Amniotic epithelial cell (primary cell): ENCODE measurements at places on chromosomes 1 and 21.

- no peak for DNase-seq
Measured at GRCh38 chr21:26710155-26710554, 135.1 kb downstream of the ADAMTS1 start.

GRCh38 chr1:85347908-85348307 is 71.5 kb upstream of the BCL10 start:
- DNase-seq: no peak

GRCh38 chr1:50300297-50300696 is 122.9 kb downstream of the DMRTA2 start:
- no peak for DNase-seq

- DNase-seq: peak; percentile 9
Measured at GRCh38 chr1:203089001-203089650, 3.3 kb upstream of the MYOG start.

GRCh38 chr1:179340918-179341317 is 24.9 kb upstream of the AXDND1 start:
- DNase-seq: no peak

GRCh38 chr1:62280150-62280549 is 39.1 kb downstream of the KANK4 start:
- DNase-seq: no peak

GRCh38 chr1:158053276-158053675 is 59.8 kb downstream of the KIRREL1 start:
- peak; percentile 50 for DNase-seq

DNA sequence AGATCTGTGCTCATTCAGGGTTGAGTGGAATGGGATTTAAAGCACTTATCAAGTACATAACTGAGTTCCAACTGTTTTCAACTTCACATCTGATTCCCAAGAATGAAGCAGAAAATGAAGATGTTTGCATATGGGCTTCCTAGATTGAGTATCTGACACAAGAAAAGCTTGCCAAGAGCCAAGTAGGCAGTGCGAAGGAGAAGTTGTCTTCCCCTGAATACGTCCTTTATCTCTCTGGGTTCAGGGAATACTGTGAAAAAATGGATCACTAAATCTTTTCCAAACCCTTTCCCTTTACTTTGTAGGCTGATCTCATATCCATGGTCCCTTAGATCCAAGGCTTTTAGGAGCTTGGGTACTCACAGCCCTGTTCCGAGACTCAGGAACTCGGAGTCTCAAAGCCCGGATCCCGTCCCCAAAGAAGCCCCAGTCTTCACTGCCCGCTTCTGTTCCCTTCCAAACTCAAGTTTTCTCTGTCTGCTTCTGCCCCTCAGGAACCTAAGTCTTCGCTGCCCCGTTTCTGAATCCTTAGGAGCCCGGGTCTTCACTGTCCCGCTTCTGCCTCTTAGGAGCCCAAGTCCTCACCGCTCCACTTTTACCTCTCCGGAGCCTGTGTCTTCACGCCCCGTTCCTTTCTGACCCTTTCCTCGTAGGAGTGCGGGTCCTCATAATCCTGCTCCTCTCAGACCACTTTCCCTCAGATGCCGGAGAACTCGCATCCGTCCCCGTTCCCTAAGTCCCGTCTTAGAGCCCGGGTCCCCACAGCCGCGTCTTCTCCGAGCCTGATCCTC is 616 bp downstream of the TAF12 start:
- DNase-seq: peak; percentile 26

- no peak for DNase-seq
Measured at GRCh38 chr1:47919113-47919833, 77.9 kb downstream of the TRABD2B start.

- DNase-seq: peak; percentile 9
Measured at GRCh38 chr1:180282401-180283044, 52.5 kb downstream of the LHX4 start.

GRCh38 chr1:158793604-158794003 is 12.6 kb upstream of the OR6N2 start:
- peak; percentile 6 for DNase-seq

DNA sequence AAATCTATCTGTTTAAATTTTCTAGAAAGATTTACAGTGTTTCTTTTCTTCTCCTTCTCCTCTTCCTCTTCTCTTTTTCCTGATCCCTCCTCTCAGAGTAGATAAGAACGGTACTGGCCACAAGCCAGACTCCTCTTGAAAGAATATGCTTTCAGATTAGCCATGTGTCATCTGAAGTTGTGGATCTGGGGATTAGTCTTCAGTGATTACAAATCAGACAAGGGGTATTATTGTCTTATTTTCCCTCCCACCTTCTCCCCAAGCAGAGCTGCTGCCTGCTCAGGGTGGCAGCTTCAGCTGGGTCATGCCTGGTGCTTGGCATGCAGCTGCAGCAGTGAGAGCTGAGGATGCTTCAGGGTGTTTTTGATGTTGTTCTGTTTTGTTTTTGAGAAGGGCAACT is 42.7 kb downstream of the SGIP1 start:
- peak; percentile 84 for DNase-seq

DNA sequence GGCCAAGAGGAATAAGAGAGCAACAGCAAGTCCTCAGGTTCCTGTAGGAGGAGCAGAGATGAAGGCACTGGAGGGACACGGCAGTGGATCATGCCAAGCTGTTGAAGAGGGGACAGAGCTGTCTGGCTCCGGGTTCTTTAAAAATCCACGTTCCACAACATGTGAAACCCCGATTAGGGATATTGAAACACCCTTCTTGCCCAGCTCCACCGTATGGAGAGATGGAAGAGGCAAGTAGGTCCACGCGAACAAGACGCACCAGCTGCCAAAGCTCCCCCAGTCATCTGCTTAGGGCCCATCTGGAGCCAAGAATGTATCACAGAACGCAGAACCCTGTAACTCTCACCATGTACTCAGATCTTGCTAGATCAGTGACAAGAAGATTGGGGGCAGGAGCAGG is 3.9 kb downstream of the C1orf198 start:
- DNase-seq: no peak

- no peak for DNase-seq
Measured at GRCh38 chr1:70978623-70979022, 69.0 kb downstream of the PTGER3 start.

DNA sequence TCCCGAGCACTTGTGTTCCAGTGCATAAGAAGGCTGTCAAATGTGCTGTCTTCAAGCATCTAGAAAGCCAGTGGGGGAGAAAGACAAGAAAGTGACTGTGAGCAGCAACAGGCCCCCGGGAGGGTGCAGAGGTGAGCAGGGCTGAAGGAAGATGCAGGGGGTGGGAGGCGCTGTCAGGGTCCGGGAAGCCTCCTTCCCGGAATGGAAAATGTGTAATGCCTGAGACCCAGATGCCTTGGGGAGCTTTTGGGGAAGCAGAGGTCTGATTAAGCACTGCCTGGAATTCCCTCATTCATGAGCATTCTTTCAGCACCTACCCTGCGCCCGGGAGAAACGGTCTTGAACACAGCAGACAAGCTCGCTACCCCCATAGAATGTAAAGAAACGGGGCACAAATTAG is 1.3 kb downstream of the NPHP4 start:
- no peak for DNase-seq

DNA sequence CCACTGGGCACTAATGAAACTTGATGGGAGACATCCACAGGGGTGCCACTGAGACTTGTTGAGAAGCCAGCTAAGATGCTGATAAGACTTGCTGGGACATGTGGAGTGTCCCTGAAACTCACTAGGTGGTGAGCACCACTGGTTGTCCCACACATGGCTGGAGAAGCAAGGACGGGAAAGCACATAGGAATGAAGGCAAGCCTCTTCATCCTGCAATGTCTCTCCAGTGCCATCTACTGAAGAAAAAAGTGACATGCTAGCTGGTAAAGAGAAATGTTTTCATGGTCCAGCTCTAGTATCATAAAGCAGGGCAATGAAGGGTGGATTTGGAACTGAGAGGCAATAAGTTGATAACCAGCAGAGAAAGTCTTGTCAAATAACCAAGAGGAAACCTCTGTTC is 283.0 kb downstream of the PAPPA2 start:
- no peak for DNase-seq

DNA sequence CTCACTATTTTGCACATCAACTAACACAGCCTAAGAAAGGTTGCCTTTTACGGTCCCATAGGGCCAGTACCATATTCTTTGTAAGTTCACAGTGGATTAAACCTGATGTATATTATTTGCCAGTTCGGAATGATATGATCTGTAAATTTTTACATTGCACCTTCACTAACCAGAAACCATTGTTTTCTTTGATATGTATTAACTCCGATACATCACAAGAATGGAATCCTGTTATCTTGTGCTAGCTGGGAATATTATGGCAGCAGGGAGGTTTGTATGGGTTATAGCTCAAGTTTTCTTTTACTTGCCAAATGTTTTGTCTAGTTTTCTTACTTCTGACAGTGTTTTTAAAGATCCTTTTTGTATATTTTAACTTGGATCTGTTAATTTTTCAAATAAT is 51.4 kb upstream of the S1PR1 start:
- peak; percentile 64 for DNase-seq

DNA sequence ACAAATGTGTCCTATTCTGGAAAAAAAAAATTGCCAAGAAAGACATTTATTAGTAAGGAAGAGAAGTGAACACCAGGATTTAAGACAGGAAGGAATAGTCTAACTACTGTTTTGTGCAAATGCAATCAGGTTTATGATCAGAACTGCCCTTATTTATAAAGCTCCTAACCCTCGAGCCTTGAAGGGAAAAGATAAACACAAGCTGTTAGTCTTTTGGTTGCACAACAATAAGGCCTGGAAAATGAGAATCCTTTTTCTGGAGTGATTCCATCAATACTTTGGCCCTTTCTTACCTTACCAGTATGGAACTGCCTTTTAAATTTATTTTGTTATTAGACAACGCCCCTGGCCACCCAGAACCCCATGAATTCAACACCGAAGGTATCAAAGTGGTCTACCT is 52.9 kb downstream of the SNRPE start:
- peak; percentile 31 for DNase-seq

GRCh38 chr21:41393876-41394465 is 32.1 kb upstream of the MX1 start:
- no peak for DNase-seq

DNA sequence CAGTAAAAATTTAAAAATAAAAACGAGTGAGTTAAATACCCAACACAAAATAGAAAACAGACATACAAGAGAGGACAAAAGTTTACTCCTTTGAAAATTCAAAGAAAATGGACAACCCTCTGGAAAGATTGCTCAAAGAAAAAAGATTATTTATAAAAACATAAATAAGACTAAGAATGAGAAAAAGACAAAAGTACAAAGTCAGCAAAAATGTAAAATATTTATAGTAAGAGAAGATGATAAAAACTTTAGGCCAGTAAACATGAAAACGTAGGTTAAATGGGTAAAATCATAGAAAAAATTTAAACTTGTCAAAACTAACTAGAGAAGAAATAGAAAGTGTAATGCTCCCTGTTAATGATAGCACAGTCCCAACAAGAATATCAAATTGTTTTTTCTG is 31.9 kb upstream of the SLC45A1 start:
- no peak for DNase-seq

- peak; percentile 97 for DNase-seq
Measured at GRCh38 chr1:168470901-168471431, 72.8 kb downstream of the XCL2 start.

GRCh38 chr21:34734696-34735095 is 65.9 kb downstream of the CLIC6 start:
- DNase-seq: no peak

GRCh38 chr1:89125240-89125912 is 538 bp downstream of the GBP2 start:
- peak; percentile 10 for DNase-seq

GRCh38 chr1:22114083-22115012 is 28.5 kb downstream of the WNT4 start:
- DNase-seq: peak; percentile 85

DNA sequence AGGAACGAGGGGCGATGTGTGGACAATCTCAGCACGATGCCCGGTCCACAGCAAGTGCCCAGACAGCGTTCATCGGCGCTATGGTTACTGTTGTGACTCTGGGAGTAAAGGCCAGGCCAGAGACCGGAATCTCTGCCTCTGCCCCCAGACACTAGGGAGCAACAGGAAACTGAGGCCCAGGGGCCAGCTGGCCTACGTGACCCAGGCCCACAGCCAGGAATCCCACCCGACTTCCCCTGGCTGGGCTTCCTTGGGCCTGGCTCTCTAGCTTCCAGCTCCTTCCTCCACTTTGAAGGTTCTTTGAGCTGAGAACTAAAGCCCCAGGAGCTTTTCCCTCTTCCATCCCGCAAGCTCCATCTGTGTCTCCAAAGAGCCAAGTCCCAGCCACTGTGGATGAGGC is 4.6 kb downstream of the LRP8 start:
- DNase-seq: no peak
